ENCODE measurements at places on chromosomes 2 and 18. TPM values are rescaled to one million over a fixed set of nuclear protein-coding genes. Genes with fewer than 3 reads are reported as not detected.

Gene EVX2
- not detected for polyA plus RNA-seq

Gene UGGT1
- polyA plus RNA-seq, result 36.0 TPM

GRCh38 chr18:58103339-58103985 is 59.4 kb downstream of the NEDD4L start:
- DNase-seq, result no peak

DNA sequence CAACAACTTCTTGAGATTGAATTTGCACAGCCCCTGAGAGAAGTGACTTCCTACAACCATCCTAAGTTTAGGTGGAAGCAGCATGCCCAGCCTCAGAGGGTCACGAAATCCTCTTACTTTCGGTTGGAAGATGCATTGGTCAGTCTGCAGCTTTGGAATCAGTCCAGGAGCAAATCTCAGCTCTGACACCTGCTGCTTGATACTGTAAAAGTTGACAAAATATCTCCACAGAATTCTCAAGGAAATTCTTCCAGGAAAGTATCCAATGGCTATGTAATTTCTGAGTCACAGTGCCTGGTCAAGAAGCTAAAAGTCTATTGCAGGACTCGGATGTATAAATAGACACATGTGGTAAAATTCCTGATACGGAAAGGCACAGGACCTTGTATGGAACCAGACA is 414.5 kb upstream of the GYPC start:
- no peak for DNase-seq

GRCh38 chr2:44940732-44941464 is 604 bp upstream of the SIX3 start:
- no peak for DNase-seq

- no peak for DNase-seq
Measured at GRCh38 chr2:222846003-222846402, 14.8 kb upstream of the ACSL3 start.
